ENCODE measurements at places on chromosomes 6 and 20. TPM values are rescaled to one million over a fixed set of nuclear protein-coding genes. Genes with fewer than 3 reads are reported as not detected.

Gene SRF
- 20.6 TPM for total RNA-seq

- H3K27ac ChIP-seq: no peak overlapping the region
- no peak overlapping the region for H3K4me3 ChIP-seq
- peaks cover 4% of the 10 kb centered on the region for H3K36me3 ChIP-seq
- DNase-seq: no peak
Measured at GRCh38 chr6:163538331-163538730, 123.8 kb downstream of the QKI start.

DNA sequence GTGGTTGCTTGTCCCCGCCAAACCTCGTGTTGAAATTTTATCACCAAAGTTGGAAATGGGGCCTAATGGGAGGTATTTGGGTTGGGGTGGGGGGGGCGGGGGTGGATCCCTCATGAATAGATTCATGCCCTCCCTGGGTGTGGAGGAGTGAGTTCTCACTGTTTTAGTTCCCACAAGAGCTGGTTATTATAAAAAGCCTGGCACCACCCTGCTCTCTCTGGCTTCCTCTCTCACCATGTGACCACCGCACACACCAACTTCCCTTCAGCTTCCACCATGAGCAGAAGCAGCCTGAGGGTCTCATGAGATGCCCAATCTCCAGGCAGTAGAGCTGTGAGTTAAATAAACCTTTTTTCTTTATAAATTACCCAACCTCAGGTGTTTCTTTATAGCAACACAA lies 111.3 kb downstream of the PRDM1 start:
- H3K4me1 ChIP-seq: peaks cover 4% of the 10 kb centered on the region
- no peak for DNase-seq
- H3K4me3 ChIP-seq: no peak overlapping the region
- H3K27ac ChIP-seq: no peak overlapping the region
- H3K27me3 ChIP-seq: no peaks in the 10 kb centered on the region

- no peaks in the 10 kb centered on the region for H3K36me3 ChIP-seq
- DNase-seq: no peak
- H3K4me1 ChIP-seq: no peaks in the 10 kb centered on the region
Measured at GRCh38 chr6:116465246-116465645, 4.1 kb downstream of the CALHM6 start.

Gene SNAI1
- 0.54 TPM for total RNA-seq

Gene SIRPD
- total RNA-seq: not detected

Gene SLC22A2
- not detected for total RNA-seq

DNA sequence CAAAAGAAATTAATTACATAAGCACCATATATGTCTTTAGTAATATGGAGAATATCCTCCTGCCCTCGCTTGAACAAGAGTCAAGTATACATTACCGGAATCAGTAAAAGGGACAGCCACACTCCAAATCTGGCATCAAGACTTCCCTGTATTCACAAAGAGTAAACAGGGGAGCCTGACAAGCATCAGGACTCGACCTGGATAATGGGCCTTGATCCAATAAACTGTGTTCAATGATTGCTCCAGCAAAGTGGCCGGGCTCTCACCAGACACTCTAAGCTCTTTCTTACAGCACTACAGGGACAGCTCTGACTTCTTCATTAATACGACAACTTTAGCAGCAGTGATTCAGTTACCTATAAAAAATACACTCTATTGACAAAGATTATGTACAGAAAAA lies 307.9 kb upstream of the POU3F2 start:
- H3K27ac ChIP-seq: no peak overlapping the region
- H3K27me3 ChIP-seq: no peaks in the 10 kb centered on the region
- no peaks in the 10 kb centered on the region for H3K4me1 ChIP-seq
- no peak for DNase-seq
- no peaks in the 10 kb centered on the region for H3K36me3 ChIP-seq

Gene KCNK17
- not detected for total RNA-seq

All from IMR-90 (cell line).